ENCODE measurements at places on chromosomes 2 and 18.

GRCh38 chr2:239619369-239619768 lies 218.5 kb upstream of the HDAC4 start:
- DNase-seq: no peak

- DNase-seq: no peak
Observed at GRCh38 chr2:201261906-201262305, 1.6 kb downstream of the CASP8 start.

DNA sequence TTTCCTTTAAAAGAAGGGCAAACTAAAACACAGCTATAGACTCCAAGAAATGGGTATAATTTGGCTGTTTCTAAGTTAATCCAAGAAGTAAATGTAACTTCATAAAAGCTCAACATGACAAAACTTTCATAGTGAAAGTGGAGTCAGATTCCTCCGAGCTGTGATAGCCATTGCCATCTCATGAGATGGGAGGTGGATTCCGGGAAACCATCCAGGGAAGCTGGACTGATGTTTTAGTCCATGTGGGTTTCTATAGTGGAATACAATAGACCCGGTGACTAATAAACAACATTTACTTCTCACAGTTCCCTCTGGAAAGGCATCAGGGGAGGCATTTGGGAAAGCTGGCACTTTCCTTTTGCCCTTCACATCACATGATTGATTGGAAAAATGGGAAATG lies 10.0 kb upstream of the LAPTM4A start:
- no peak for DNase-seq

DNA sequence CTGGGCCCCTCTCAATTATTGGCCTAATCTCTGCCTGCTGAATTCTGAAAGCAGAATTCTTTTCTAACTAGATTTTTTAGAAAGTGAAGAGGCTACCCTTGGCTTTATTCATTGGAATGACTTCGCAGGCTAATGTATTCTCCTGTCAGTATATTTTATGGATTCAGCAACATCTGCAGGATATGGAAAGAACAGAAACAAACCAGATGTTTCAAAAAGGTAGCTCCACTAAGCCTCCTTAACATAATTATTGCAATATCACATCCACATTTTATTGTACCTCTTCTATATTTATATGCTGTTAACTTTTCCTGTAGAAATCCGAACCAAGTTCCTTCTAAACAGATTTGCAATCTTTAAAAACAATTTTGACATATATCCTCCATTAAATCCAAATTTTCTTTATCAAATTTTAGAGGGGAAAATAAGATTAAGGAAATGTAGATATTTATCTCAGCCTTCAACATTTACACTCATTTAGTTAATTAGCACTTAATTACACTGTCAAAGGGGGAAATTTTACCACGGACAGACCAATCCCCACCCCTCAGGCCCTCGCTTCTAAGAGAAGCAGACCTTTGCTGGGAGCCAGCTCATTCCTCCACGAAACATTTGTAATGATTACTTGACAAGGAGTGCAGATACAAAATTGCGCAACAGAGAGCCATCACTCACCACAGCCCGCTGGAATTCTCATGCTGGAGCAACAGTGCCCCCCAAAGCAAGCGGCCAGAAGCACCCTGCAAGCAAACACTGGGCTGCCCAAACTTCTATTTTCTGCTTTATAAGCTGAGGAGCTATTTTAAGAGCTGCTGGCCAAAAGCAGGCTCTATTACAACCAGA lies 253.4 kb downstream of the ETAA1 start:
- no peak for DNase-seq

GRCh38 chr2:199819746-199820145 lies 31.2 kb downstream of the FTCDNL1 start:
- no peak for DNase-seq

DNA sequence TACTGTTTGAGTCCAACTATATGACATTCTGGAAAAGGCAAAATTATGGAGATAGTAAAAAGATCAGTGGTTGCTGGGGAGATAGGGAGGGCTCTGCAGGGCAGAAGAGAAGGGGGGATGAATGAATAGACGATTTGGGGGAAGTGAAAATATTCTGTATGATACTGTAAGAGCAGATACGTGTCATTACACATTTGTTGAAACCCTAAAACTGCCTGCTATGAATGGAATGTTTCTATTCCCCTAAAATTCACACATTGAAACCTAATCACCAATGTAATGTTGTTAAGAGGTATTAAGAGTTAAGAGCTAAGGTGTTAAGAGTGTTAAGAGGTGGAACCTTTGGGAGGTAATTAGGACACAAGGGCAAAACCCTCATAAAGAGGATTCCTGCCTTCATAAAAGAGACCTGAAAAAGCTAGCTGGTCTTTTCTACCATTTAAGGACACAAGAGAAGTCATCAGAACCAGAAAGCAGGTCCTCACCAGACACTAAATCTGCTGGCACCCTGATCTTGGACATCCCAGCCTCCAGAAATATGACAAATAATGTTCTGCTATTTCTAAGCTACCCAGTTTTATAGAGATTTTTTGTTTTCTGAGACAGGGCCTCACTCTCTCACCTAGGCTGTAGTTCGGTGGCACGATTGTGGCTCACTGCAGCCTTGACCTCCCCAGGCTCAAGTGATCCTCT lies 76.2 kb downstream of the ATAD2B start:
- no peak for DNase-seq

- no peak for DNase-seq
Observed at GRCh38 chr2:186327251-186327868, 158.7 kb upstream of the ZC3H15 start.

GRCh38 chr2:43185146-43185545 lies 41.3 kb downstream of the ZFP36L2 start:
- no peak for DNase-seq

- DNase-seq: no peak
Observed at GRCh38 chr2:187354661-187355060, 93.4 kb downstream of the CALCRL start.

DNA sequence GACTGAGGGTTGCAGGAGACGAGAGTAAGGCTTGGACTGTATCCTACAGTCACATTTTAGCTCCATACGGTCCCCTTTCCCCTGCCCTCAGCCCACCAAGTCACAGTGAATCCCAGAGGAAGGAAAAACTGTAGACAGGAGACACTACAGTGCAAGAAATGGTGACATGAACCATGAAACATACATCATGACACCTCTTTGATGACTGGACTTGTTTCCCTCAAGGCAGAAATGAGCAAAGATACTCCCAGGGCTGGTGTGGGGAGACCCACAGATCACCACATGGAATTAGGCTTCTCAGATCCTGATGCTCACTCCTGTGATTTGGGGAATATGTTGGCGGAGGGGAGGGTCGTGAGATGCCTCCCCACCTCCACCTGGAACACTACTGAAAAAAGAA lies 48.2 kb upstream of the SPP2 start:
- no peak for DNase-seq

GRCh38 chr18:49028801-49029506 lies 78.2 kb upstream of the SMAD7 start:
- no peak for DNase-seq

GRCh38 chr2:130827502-130828251 lies 9.0 kb upstream of the ARHGEF4 start:
- no peak for DNase-seq

DNA sequence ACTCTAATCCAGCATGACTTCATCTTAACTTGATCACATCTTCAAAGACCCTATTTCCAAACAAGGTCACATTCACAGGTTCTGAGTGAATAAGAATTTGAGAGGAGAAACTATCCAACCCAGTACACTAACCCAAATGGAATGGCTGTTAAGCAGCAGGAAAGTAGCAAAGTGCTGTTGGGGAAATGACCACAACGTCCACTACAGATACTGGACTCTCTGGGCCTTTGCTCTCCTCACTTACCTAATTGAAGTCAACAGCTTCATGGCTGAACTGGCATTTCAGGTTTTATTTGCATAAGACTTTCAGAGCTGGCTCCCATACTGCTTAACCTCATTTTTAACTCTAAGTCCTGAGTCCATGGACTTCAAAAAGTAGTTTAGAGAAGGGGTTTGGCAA lies 38.0 kb upstream of the ACVR2A start:
- DNase-seq: no peak

GRCh38 chr18:76482267-76482666 lies 12.8 kb downstream of the ZNF516 start:
- no peak for DNase-seq

DNA sequence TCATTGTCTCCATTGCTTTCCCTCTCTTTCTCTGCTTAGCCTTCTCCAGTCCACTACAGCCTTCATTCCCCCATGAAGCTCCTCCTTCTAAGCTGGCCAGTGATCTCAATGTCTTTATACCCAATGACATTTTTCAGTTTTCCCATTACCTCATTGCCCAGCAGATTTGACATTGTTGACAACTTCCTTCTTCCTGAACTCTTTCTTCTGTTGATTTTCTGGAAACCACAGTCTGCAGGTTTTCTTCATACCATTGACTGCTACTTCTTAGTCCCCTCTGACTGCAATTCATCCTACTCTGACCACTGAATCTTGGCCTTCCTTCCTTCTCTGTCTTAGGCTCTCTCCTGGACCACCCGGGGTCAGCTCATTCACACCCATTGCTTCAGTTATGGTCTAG lies 22.9 kb upstream of the SPP2 start:
- no peak for DNase-seq

All from activated CD4-positive, alpha-beta T cell treated with anti-CD3 and anti-CD28 coated beads for 24 hours (primary cell).